Head of caudate nucleus (tissue), 42 donors: ENCODE measurements at places on chromosomes 16 and 17.

GRCh38 chr17:72191356-72191755 is 70.5 kb downstream of the SOX9 start:
- DNase-seq = no peak

GRCh38 chr17:282000-282911 is 70.4 kb downstream of the RPH3AL start:
- no peak for DNase-seq

- no peak for DNase-seq
Observed at GRCh38 chr16:77744141-77744540, 21.8 kb downstream of the NUDT7 start.

DNA sequence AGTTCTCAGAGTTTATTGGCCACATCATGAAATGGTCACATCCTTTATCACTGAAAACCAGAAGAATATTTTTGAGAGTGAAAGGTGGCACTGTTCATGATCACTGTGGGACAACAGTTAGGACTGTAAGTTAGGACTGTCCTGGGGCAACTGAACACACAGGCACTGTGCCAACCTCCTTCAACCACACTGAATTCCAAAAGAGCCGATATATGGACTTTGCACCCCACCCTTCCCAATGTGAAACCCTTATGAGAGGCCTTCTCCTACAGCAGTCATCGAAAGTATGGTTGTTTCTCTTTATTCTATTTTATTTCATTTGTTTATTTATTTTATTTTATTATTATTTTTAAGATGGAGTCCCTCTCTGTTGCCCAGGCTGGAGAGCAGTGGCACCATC is 353.5 kb downstream of the TOX3 start:
- DNase-seq = no peak

DNA sequence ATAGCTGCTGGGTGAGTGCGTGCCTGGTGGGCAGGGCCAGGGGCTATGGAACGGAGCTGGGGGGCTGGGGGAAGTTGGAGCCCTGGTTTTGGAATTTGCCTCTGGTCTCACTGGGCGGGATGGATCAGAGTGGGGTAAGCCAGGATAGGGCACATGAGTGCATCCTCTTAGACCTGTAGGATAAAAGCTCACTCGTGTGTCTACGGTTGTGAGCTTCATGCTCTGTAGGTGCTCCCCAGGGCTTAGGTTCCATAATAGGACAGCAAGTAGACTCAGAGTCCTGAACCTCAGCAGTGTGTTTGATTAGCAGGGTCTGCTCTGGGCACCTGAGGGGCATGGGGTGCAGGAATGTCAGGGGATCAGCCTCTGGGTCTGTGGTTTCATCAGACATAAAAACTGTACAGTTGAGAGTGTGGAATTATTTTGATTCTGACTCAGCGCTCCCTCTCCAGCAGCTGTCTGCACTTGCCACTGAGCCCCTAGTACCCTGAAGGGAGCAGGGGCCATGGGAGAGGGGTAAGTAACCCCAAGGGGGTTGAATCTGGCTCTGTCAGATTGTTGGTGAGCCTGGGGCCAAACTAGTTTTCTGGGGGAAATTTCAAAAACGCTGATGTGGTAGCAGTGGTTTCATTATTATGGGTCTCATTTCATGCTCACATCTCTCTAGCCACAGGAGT is 84.2 kb upstream of the LGALS9 start:
- no peak for DNase-seq

DNA sequence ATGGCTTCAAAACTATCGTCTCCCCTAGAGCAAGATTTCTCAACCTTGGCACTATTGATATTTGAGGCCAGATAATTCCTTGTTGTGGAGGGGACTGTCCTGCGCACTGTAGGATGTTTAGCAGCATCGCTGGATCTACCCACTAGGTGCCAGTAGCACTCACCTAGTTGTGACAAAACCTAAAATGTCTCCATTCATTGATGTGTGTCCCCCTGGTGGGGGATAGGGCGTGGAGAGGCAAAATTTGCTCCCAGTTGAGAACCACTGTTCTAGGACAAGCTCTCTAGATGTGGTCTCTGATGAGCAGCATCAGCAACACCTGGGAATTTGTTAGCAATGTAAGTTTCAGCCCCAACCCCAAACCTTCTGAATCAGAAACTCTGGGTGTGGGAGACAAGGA is 259.0 kb downstream of the XYLT1 start:
- no peak for DNase-seq
